NCI-H524 treated with DMSO at 0.1 percent for 48 hours (cell line): ENCODE measurements at places on chromosomes 6 and 20.

- no peak for DNase-seq
These were observed 40.0 kb upstream of the SCP2D1 start for GRCh38 chr20:18773566-18773965.

GRCh38 chr20:52752023-52752422 is 220.1 kb upstream of the TSHZ2 start:
- no peak for DNase-seq

DNA sequence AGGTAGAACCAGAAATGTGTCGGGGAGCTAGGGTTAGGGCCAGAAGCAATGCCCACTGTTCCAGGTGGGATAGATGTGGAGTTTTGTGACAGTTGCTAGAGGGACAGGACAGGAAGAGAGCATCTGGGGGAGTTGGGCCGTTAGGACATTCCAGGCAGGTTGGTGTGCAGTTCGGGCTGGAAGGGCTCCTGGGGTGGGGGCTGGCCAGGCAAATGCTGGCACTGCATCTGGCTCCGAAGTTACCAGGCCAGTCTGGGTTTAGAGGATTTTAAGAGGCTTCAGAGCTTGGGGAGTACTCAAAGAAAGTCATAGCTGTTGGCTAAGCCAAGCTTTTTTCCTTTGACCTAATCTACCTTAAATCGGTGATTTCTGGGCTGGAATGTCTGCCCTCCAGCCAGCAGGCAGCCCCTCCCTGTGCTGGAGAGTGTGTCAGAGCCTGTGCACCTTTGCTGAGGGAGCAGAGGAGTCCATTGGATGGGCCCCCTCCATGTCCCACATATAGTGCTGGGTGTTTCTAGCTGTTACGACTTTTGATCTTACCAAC is 20.8 kb downstream of the PLCG1 start:
- no peak for DNase-seq

DNA sequence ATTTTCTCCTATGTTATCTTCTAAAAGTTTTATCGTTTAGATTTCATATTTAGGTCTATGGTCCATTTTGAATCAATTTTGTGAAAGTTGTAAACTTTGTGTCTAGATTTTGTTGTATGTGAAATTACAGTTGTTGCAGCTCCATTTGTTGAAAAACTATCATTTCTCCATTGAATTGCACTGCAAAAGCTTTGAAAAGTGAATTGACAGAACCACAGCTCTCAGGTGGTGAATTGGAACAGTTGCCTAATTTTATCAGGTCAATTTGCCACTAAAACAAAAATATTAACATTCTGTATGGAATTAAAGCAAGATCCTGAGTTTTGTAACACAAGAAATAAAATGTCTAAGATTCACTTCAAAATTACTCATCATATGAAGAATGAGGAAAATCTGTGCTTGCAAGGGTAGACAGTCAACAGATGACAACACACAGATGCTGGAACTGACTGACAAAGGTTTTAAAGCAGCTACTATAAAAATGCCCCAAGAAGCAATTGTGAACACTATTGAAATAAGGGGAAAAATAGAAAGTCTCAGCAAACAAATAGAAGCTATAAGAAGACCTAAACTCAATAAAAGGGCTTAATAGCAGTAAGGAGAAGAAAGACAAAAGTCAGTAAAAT is 346.7 kb downstream of the PAX1 start:
- no peak for DNase-seq

- no peak for DNase-seq
These were observed 13.7 kb downstream of the NEDD9 start for GRCh38 chr6:11218538-11219399.

DNA sequence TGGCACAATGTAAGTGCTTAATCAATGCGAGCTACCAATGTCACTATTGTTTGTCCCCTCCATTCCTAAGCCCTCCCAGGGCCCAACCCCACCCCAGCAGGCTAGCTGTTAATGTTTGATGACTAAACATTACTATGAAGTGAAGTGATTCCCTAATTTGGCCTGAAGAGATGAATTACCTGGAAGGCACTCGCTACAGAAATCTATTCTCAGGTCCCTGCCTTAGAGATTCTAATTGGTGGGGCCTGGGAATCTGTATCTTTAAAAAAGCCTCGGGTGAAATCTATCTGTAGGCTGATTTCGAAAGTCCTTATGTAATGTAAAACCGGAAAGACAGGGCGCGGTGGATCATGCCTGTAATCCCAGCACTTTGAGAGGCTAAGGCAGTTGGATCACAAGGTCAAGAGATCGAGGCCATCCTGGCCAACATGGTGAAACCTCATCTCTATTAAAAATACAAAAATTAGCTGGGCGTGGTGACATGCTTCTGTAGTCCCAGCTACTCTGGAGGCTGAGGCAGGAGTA is 16.9 kb upstream of the SNAI1 start:
- no peak for DNase-seq

GRCh38 chr6:101146389-101146788 is 247.1 kb upstream of the GRIK2 start:
- no peak for DNase-seq

GRCh38 chr6:136341967-136342366 is 52.3 kb upstream of the BCLAF1 start:
- DNase-seq: no peak

DNA sequence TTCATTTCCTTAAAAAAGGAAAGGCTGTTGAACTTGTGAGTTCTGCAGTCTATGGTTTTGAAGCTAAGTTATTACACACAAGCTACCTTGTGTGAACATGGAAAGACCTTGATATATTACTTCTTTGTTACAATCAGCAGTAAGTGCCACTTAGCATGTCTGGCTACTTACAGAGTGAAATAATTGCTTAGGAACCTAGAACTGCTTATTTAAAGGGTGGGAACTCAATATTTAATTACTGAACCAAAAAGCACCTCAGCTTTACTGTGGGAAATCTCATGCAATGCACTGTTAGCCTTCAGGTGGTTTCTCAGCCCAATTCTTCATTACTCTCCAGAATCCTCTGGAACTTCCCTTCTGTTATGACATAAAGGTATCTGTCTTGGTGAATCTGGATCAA is 17.9 kb downstream of the PERP start:
- no peak for DNase-seq

DNA sequence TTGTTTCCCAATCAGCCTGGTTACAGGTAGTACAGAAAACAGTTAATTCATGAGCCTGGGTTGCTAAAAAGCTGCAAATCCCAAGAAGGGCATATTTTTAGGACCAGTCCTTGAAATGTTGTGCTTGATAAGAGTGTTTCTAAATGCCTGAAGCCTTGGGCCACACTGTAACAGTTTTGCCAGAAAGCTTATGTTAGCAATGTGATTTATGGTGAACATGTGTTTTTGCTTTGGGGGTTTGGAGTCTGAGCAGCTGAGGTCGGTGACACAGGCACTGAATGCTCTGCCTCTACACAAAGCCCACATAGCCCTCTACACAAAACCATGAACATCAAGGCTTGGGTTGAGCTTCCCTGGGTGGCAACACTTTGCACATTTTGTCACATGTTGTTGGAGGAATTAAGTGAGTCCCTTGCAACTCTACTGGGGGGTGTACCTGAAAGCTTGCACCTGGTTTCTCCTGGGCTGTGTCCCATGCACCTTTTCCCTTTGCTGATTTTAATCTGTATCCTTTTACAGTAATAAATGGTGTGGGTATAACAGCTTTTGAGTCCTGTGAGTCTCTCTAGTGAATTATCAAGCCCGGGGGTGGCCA is 22.2 kb downstream of the AHI1 start:
- DNase-seq: no peak

DNA sequence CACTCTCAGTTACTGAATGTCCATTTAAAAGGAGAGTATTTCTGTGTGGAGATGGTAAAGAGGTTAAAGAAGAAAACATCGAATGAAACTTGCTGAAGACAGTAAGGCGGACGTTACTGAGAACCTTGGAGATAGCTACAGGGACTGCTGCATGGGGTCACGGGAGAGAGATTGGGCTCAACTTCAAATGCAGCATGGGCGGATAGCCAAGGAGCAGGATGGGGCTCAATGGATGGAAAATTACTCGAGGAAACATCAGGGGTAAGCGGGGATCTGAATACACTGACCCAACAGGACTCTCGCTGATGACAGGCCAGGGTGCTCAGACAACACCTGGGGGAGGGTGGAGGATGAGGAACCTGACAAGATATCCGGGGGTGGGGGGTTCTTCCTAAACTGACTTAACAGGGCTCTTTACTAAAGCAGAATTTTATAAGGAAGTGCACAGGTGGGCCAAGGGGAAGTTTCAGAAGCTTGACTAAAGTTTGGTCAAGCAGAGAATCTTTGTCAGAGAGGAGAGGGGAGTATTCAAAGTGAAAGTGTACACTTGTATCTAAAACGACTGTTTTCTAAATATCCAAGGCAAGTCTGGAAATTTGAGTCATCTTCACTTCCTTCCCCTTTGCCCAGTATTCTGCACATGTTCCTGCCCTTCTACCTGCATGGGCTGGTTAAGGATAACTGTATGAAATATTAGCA is 22.8 kb downstream of the ECT2L start:
- no peak for DNase-seq

- DNase-seq: no peak
These were observed 49.7 kb upstream of the IFNGR1 start for GRCh38 chr6:137268911-137269310.

DNA sequence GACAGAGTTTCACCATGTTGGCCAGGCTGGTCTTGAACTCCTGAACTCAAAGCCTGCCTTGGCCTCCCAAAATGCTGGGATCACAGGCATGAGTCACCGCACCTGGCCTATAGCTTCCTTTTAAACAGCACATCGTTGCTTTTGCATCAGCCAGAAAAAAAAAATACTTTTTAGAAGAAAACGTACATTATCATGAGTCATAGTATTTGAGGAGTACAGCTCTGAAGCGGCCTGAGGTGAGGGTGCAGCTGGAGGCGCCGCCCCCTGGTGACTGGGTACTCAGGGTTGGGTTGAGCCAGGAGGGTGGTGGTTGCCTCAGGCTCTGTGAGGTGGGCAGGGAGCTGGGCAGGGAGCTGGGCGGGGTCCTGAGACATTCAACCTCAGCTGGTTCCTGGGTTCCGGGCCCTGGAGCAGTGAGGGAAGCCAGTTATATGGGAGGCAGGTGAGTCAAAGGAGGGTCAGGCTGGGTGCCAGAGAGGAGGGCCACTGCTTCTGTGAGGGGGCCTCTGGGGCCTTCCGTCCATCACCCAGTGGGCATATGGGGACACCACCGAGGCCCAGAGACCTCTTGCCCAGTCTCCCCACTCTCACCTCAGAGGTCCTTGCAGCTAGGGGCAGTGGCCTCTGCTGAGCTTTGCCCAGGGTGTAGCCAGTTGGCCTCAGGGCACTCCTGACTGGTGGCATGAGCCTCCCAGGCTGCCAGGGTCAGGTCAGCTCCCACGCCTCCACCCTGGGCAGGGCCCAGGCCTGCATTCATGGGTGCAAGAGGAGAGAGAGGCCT is 11.7 kb upstream of the ID1 start:
- DNase-seq: no peak

DNA sequence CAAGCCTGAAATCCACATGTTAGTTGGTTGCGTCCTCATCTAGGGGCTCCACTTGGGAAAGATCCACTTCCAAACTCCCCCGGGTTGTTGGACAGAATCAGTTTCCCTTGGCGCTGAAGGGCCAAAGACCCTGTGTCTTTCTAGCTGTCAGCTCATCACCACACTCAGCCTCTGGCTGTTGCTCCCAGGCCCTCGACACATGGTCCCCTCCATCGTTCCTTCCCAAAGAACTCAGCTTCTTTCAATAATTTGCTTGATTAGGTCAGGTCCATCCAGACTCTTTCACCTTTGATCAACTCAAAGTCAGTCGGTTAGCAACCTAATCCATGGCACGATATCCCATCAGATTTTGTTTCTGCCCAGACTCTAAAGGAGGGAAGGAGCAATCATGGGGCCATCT is 254.8 kb upstream of the SULF2 start:
- DNase-seq: no peak

- DNase-seq: no peak
These were observed 50.8 kb downstream of the SMPDL3A start for GRCh38 chr6:122839906-122840305.

GRCh38 chr6:14641423-14642135 is 524.0 kb downstream of the CD83 start:
- no peak for DNase-seq

GRCh38 chr6:129510950-129511349 is 199.0 kb downstream of the ARHGAP18 start:
- DNase-seq: no peak

DNA sequence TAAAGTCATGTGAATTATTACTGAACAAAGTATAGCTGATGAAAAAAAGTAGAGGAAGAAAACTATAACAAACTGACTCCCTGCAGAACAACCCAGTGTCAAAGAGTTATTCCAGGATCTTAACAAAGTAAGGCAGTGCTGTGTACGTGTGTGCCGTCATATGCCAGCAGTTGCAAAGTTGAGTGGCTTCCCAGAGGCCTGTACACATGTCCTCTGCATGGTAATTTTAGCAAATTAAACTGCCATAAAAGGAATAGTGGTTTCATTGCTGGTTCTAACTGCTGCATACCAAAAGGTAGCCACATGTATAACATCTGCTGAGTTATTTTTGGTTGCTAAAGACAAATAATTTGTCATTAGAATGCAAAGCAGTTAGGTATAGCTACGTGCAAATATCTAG is 44.8 kb downstream of the RIPOR2 start:
- no peak for DNase-seq

- no peak for DNase-seq
These were observed 46.3 kb upstream of the NHSL1 start for GRCh38 chr6:138545621-138545980.

DNA sequence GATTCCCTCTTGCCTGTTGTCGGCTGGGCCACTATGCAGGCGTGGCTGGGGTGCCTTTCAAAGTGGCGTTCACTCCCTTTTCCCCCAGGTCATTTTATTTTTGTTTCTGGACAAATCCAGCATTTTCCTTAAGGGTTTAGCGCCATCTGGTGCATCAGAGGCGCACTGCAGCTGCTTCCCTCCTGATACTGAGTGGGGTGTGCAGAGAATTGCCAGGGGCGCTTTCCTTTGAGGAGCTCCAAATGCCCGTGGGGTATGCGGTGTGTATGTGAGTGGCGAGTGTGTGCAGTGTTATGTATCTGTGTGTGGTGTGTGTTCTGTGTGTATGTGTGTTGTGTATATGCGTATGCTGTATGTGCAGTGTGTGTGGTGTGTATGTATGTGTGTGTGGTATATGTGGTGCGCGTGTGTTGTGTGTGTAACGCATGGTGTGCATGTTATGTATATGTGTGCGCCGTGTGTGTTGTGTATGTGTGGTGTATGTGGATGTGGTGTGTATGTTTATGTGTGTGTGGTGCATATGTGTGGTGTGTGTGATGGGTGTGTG is 100.1 kb upstream of the AGPAT4 start:
- peak; percentile 35 for DNase-seq

GRCh38 chr20:24405810-24406209 is 63.6 kb upstream of the SYNDIG1 start:
- DNase-seq: no peak

- no peak for DNase-seq
These were observed 159.3 kb upstream of the CENPW start for GRCh38 chr6:126180585-126180984.

GRCh38 chr20:17613328-17614175 is 43.7 kb downstream of the DSTN start:
- no peak for DNase-seq

DNA sequence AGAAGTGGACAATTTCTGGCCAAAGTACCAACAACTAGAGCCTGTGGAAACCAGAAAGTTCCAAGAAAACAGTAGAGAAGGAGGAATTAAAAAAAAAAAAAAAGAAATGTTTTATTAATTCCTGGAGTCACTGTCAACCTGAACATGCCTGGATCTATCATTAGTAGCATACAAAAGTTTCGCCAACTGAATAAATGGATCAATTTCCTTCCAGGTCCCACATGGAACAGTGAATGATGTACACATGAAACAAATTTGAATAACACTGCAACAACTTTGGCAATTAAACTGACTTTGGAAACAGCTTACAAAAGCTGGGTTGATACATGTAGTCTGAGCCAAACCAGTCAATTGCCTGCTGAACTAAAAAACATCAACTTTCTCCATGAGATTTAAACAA is 90.0 kb upstream of the HMGCLL1 start:
- no peak for DNase-seq

- no peak for DNase-seq
These were observed 40.0 kb downstream of the MYH7B start for GRCh38 chr20:34995696-34996095.
